Activated CD4-positive, CD25-positive, alpha-beta regulatory T cell treated with anti-CD3 and anti-CD28 coated beads, Interleukin-2, amount 50 U/mL, for 16 hours (primary cell): ENCODE measurements at places on chromosomes 5 and 9.

DNA sequence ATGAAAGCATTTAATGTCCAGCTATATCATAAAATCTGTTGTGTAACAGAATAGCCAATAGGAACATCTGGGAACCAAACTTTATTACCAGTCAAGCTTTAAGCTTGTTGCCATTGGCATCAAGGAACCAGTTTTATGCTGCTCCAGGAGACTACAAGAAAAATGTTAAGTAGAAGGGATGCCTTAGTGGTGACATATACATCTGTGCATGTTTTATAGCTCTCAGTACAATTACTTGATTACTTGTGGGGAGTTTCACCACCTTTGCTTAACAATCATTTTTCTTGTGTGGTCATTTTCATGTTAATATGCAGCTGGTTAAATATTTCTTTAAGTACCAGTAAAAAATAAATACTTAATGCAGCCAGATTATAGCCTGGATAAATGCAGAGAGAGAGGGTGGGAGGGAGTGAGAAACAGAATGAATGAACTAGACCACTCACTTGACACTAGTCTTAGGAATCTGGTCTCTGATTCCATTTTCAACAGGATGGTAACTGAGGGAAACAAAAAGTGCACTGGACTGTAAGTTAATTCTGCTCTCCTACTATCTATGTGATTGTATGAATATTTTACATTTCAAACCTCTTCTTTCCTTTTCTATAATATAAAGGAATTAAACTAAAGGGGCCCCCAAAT lies 35.7 kb upstream of the LURAP1L start:
- no peak for DNase-seq

DNA sequence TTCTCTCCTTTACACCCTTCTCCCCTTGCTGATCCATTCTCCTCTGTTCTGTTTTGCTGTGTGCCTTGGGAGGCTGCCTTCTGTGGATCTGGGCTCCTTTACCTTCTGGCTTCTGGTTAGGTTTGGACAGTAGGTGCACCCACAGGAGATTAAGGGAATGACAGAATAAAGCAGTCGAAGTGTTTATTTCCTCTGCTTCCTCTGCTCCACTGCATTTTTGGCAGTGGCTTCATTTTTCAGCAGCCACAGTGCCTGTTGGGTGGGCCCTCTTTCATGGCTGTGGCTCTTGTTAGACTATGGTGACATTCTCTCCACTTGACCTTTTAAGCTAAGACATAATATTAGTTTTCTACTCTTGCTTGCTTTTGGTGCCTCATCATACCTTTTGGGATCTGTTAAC lies 144.1 kb downstream of the CCDC171 start:
- DNase-seq = no peak

- no peak for DNase-seq
Measured at GRCh38 chr9:133932181-133932580, 59.9 kb downstream of the VAV2 start.

- no peak for DNase-seq
Measured at GRCh38 chr5:139296862-139297326, 3.4 kb downstream of the MATR3 start.

DNA sequence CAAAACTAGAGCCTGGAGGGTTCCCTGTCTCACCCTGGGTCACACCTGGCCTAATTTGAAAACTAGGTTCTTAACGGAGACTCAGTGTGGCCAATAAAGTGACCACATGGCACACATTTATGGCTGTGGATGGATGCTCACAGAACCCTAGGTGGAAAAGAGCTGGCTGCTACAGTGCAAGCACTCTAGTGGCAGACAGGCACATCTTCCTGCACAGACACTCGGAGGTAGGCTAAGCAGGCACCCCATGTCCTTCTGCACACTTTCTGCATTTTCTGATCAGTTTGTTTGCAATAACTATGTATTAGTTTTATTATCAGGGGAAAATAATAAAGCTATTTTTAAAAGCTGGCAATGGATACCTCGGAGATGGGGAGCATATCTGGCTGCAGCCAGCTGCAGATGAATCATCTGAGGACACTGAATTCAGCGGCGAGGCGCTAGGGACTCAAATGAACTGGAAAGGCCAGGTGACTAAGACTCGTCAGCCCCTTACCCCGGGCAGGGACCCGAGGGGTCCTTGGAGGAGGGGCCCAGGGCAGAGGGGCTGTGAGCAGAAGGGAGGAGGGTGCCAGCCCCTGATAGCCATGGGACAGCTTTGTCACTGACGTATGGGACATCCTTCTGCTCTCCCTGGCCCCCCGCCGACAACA lies 96.2 kb downstream of the OLFM1 start:
- no peak for DNase-seq

- no peak for DNase-seq
Measured at GRCh38 chr5:91126448-91126847, 256.7 kb downstream of the ARRDC3 start.

GRCh38 chr5:10594591-10595210 lies 30.8 kb downstream of the ANKRD33B start:
- no peak for DNase-seq

- no peak for DNase-seq
Measured at GRCh38 chr9:35758475-35759050, 4.5 kb upstream of the MSMP start.

- no peak for DNase-seq
Measured at GRCh38 chr5:68189613-68190012, 25.9 kb upstream of the PIK3R1 start.

DNA sequence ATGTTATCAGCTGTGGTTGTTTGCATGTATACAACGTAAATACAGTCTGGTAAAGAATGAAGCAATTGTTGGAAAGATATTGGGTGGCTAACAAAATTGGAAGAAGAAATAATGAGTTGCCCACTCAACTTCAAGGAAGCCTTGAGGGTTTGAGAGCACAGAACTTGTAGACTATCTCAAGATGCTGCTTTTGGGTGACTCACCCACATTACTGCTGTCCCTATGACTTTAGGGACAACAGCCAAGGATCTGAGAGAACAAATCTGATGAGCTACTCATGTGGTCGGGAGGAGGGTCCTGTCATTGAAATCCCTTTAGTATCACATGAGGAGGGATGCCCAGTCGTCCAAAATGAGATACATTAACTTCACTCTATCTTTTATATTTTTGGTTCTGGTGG lies 261.8 kb downstream of the GAS1 start:
- DNase-seq = no peak

DNA sequence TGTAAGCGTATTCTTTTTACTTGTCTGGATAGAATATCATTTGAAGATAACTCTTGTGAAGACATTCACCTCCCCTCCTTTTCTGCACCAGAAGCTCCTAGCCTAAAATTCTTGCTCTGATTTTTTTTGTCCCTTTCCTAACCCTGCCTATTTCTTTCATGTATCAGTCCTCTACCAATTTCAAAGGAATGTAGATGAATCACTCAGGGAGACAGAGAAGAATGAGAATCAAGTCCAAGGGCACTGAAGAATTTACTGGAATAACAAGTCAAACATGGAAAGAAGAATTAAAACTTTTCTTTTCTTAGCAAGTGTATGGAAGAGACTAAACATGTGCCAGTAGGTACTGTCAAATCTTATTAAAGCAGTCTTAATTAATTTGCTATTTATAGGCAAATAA lies 618.7 kb downstream of the DNAH5 start:
- no peak for DNase-seq

DNA sequence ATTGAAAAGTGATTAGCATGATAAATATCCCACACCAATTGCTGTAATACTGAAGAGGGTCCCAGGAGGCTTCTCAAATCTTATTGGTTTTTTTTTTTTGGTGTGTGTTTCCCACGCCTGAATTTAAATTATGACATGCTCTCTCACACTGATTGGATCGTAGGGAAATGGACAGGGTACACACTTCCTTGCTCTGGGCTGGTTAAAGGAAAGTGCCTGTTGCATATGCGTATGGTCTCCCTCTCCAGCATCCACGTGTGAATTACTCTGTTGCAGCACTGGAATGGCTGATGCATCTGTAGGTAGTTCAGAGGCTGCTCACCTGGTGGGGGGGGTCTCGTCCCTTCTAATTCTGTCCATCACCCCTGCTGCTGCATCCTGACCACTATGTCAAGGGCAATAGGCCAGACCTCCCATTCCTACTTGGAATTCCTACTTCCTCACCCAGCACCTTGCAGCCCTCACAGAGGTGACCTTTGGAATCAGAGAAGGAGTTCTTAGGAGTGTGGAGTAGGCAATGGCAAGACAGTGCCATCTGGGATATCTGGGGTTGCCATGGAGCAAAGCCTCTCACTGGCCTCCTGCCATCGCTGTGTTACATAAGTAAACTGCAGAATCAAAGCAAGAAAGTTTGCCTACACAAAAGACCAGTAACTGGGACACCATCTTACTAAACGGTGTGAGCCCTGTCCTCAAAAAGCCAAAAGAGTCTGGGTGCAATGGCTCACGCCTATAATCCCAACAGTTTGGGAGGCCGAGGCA lies 71.4 kb upstream of the FBXW11 start:
- no peak for DNase-seq

- DNase-seq = no peak
Measured at GRCh38 chr9:98085944-98086343, 29.4 kb downstream of the NANS start.

- no peak for DNase-seq
Measured at GRCh38 chr5:96826071-96826470, 18.3 kb upstream of the ERAP1 start.

DNA sequence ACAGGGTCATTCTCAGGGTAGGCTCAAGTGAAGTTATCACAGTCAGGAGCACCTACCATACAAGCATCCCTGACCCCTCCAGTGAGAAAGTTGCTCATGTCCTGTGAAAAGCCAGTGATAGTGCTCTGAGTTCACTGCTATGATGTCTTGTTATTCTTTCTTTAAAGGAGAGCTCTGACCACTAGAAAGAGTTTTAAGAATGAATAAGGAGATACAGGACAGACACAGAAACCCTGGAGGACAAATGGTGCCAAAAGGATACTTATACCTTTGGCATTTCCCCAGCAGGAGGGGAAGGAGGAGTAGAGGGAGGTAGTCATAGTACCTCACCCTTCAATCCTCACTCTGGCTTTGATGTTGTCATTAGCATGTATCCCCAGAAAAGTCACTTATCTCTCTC lies 84.0 kb upstream of the AGXT2 start:
- DNase-seq = no peak

DNA sequence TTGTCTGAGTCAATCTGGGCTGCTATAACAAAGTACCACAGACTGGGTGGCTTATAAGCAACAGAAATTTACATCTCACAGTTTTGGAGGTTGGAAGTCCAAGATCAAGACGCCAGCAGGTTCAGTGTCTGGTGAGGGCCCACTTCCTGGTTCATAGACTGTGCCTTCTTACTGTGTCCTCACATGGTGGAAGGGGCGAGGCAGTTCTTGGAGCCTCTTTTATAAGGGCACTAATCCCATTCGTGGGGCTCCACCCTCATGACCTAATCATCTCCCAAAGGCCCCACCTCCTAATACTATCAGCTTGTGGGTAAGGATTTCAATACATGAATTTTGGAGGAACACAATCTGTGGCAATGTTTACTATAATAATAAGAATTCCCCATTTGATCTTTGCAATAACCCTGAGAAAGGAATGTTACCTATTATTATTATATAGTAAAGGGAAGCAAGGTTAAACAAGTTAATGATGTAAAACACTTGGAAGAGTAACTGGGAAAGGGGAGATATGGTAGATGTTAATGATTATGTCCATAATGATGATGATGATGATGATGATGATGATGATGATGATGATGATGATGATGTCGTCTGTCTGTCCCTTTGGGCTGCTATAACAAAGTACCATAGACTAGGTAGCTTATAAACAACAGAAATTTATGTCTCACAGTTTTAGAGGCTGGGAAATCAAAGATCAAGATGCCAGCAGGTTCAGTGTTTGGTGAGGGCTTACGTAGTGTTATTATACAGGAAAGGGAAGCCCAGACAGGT lies 40.8 kb downstream of the WHRN start:
- DNase-seq = no peak

DNA sequence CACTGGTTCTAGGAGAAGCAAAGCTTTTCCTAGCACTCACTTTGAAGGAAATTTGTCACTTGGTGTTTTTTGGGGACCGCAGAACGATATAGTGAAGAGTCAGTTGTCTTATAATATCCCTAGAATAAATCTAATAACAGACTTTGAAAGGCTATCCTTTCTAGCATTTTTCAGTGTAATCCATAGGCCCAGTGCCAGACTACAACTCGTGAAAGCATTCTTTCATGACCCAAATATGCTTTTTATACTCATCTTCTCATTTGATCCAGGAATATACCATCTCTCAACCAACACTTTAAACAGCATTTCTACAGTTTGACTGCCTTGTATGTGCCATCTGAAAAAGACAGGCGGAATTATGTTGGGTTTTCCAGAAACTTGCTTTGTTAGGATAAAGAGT lies 104.0 kb downstream of the ERCC6L2 start:
- no peak for DNase-seq

- DNase-seq = no peak
Measured at GRCh38 chr5:104817127-104817526, 1254.5 kb upstream of the NUDT12 start.

DNA sequence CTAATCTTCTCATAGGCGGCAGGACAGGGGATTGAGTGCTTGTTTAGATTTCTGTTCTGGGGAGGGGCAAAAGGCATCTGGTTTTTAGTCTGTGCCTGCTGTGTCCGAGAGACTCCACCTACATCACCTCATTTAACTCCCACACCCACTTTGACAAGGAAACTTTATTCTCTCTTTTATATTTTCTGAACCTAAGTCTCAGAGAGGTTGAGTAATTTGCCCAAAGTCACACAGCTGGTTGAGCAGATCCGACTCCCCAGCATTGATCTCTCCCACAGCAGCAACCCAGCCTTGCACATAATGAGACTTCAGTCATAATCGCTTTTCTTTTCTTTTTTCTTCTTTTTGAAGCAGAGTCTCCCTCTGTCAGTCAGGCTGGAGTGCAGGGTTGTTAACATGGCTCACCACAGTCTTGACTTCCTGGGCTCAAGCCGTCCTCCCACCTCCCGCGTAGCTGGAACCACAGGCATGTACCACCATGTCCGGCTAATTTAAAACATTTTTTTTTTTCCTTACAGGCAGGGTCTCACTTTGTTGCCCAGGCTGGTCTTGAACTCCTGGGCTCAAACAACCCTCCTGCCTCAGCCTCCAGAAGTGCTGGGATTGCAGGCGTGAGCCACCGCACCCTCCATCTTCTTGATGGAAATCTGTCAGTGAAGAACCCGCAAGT lies 36.5 kb upstream of the ANKRD33B start:
- DNase-seq = no peak
